ENCODE measurements at places on chromosomes 4 and X. TPM values are rescaled to one million over a fixed set of nuclear protein-coding genes. Genes with fewer than 3 reads are reported as not detected.
A peak's percentile ranks its signal among the peaks of the same experiment; 100 is the strongest.

Gene HDX
- total RNA-seq: 2.6 TPM

Gene RBM10
- total RNA-seq: 58.6 TPM

Gene NDUFB11
- 137 TPM for total RNA-seq

GRCh38 chr4:145840162-145840768, 98.4 kb downstream of the ZNF827 start:
- peak; percentile 9 for DNase-seq

DNA sequence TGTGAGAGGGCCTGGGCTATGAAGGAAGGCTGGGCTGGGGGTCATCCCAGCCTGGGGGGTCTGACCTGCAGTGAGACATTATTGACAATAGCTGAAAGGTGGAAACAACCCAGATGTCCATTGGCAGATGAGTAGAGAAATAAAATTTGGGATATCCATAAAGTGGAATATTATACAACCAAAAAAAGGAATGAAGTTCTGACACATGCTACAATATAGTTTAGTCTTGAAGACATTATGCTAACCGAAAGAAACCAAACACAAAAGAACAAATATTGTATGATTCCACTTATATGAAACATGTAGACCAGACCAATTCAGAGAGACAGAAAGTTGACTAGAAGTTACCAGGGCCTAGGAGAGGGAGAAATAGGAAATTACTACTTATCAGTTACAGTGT, 44.7 kb downstream of the RTL5 start:
- DNase-seq: no peak

DNA sequence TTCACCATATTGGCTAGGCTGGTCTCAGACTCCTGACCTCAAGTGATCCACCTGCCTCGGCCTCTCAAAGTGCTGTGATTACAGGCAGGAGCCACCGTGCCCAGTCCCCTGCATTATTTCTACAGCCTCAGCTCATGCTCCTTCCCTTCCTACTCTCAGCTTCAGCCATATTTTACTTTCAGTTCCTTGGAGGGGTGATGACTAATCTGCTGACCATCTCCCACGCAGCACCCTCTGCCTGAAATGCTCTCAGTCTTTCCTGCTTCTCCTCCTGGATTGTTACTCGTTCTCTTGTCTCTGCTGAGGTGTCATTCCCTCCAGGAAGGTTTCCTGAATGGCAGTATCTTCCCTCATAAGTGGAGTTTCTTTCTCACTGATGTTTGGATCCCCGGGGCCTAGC, 63.3 kb downstream of the MOSPD2 start:
- peak; percentile 68 for DNase-seq

DNA sequence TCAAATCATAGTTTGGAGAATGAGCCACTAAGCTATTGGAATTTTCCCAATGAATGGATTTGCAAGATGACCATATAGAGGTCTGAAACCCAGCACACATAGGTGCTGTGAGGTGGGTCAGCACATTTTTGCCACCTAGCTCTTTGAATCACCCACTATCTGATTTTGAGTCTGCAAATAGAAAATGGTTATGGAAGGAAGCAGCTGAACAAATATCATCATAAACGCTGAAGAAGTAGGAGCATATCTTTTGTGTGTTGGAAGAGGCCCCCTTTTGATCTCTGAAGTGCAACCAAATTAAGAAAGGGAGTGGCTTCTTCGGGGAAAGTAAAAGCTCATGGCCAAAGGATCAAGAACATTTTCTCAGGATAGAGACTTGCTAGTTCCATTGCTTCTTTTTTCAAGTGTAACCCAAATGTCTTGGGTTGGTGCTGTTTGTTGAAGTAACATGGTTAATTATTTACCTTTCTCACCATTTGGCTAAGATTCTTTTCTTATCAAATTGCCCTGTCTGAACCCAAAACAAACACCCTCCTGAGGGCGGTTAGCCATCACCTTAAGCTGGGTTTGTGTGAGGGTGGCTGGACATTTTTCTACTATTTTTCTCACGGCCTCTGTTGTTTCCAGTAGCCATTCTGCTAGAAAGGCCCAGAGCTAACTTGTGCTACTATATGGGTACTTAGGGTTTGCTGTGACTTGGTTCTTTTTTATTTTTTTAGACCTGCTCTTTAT, 18.4 kb upstream of the SORBS2 start:
- DNase-seq: no peak

- no peak for DNase-seq
These were observed 8.9 kb upstream of the NAA11 start for GRCh38 chr4:79334783-79335182.

DNA sequence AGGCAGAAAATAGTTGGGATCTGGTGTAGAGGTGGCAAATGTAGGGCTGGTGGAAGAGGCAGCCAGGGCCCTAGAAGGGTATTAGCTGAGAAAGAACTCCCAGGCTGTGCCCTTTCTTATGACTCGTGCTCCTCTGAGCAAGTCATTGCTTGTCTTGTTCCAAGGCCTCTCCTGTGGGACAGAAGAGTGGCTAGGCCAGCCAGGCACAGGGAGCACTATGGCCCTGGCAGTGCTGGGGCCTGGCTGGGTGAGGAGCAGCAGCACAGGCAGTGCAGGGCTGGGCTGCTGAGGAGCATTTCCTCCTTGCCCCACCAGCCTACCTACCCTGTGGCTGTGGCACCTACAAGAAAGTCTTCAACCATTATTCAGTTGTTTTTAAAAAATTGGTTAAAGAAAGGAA, 298.5 kb upstream of the NR3C2 start:
- no peak for DNase-seq
